ENCODE measurements at places on chromosomes 5 and 9.

DNA sequence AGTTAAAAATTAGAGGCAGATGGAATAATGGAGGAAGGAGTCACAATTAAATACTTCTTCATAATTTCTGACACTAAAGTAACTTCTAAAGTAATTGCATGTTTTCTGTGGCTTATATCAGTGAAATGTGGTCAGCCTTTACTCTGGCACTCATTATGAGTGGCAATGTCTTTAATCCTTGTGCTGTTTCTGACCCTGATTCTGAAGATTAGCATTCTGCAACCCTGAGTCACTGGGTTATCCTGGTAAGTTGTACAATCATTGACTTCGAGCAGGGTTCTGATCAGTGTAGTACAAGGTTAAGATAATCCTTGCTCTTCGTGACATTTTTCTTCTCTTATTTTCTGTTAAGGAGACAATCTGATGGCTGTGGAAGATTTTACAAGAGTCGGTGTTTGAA lies 379.4 kb upstream of the RORB start:
- no peak for DNase-seq

DNA sequence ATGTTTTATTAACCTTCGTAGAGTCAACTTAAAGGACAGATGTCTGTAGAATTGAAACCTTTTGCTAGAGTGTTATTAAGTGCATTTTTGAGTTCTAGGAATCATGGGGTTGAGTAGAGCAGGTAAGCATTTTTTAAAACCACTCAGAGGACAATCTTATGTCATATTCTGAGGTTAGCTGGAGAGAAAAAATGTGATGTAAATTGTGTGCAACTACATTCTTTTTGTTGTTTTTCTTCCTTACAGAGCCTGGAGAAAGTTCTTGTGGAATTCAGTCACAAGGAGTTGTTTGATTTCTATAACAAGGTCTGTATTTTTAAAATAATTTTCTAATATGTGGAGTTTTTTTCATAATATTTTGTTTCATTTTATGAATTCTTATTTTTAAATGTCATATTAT lies 206.4 kb downstream of the COMMD10 start:
- DNase-seq = no peak

GRCh38 chr5:159218595-159219023 lies 9.3 kb upstream of the RNF145 start:
- no peak for DNase-seq

DNA sequence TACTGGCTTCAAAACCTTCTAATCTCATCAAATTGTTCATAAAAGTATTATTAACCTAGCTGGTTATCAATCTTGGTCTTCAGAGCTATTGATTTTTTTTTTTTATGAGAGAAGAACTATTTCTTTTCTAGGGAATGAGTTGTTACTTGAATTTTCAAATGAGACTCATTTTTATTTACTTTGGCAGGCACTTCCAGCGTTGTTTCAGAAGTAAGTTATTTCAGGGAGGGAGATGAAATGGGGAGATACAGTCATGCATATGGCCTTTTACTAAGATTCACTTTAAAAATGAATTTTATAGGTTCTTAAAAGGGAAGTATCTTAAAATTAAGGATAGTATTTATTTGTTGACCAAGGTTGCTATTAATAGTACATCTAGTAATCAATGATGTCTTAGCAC lies 129.6 kb downstream of the IZUMO3 start:
- DNase-seq = no peak

DNA sequence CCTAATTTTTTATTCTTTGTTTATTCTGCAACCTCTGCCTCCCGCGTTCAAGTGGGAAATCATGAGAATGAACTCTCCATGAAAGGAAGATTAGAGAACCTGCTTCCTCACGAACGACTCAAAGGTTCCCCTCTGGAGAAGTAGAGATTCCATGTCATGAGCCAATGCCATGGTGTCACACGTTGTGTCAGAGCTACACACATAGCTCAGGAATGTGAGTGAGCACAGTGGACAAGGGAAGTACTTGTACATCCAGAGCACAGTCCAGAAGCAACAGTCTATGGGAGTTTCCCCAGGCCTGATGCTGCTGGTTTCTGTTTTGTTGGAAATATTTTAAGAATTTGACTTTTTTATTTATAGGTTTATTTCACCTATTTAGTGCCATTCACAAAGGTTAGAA lies 26.8 kb upstream of the PPP2CA start:
- DNase-seq = no peak

DNA sequence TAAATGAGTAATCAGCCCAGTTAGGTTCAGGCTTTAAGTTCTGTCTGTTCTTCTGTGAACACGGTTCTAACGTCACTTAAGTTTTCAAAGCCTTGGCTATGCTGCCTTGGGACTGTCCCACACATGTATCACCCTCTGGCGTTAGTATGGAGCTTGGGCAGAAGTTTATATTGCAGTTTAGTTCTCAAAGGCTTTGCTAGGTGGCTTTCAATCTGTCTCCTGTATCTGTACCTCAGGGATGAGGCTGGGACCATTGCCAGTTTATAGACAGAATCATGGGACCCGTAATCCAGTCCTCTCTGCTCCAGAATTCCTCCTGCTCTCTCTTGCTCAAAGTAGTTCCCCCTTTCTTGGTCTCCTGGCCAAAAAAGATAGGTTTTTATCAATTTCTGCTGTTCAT lies 12.1 kb downstream of the C9orf40 start:
- no peak for DNase-seq

DNA sequence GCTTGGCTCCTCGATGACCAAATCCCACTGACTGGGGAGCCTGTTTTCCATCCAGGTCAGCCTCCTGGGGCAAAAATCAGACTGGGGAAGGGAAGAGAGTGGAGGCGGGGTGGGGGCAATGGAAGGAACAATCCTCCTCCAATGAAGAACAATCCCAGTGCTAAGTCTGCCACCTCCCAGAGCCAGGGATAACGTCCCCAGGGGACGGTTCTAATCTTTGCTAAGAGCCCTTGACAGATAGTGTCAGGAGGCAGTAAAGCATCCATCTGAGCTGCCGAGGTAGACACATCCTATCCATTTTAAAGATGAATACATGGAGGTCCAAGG lies 298.5 kb upstream of the MSX2 start:
- DNase-seq = no peak

DNA sequence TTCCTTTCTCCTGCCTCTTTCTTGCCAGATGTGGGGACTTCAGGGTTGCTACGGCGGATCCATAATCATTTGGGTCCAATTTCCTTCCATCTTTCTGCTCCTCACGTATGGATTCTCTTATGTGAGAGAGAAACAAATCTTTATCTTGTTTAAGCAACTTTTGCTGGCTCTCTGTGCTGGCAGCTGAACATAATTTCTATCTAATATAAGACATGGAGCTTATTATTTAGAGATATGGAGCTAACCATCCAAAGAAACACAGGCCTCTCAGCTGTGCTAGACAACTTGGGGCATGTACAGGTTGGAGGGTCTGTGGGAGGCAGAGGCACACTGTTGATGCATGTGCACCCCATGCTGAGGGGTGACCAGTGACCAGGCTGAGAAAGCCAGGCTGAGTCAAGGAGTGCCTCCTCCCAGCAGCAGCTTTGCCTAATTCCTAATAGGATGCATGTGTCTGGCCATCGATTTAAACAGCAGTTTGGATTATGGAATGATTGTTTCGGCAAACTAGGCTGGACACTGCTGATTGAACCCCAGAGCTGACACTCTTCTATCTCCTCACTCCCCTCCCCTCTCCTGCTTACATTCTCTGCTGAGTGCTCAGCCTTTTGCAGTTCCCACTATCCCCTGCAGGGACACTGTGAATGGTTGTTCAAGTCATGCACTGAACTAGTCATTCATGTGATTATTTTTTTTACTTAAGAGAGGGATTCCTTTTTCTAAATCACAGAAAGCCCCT lies 195.8 kb downstream of the ERCC6L2 start:
- DNase-seq = peak; percentile 16

- no peak for DNase-seq
Observed at GRCh38 chr5:90387508-90387907, 22.0 kb downstream of the CETN3 start.

DNA sequence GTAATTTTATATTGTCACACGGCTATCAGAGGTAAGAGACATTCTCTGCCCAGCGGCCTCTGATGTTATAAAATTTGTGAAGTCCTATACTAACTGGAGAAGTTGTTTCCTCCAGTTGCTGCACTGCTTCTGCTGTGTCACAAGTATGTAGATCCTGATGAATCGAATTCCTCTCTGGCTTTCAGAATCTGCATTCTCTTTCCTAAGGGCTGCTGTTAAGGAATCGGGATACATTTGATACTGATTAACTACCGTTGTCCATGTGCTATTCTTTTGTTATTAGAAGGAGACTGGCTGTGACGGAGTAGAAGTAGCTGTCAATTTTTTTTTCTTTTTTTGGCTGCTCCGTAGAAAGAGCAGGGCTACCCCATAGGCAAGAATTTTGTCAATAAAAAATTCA lies 81.7 kb upstream of the LRRC70 start:
- no peak for DNase-seq

- no peak for DNase-seq
Observed at GRCh38 chr5:15600035-15600434, 100.1 kb downstream of the FBXL7 start.

- DNase-seq = no peak
Observed at GRCh38 chr5:57327561-57328367, 153.9 kb downstream of the GPBP1 start.

DNA sequence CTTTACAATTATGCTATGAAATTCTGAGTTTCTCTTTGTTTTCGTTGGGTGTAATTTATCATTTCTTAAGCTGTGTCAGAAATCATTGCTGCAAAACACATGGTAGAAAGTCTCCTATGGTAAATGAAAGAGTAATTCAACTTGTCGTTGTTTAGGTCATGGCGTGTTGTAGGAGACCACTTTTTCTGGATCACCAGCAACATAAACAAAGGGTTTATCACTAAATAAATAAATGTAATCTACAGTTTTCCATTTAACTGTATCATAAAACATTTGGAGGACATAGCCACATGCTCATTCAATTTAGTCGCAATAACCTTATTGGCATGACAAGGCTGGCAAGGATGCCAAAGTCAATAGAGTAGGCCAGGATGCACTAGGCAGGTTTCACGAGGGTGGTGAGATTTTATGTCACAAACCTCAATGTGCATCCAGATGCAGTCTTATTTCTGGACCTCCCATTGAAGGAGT lies 154.4 kb upstream of the ERCC6L2 start:
- DNase-seq = no peak

- no peak for DNase-seq
Observed at GRCh38 chr5:84478603-84479002, 93.9 kb upstream of the EDIL3 start.

DNA sequence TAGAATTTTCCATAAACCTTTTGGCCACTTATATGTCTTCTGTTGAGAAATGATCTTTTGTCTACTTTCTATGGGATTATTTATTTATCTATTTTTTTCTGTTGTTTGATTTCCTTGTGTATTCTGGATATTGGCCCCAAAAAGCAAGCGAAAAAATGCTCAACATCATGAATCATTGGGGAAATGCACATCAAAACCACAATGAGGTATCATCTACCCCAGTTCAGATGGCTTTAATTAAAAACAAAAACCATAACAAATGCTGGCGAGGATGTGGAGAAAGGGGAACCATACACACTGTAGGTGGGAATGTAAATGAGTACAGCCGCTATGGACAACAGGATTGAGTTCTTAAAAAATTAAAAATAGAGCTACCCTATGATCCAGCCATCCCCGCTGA lies 125.0 kb upstream of the LPCAT1 start:
- no peak for DNase-seq

DNA sequence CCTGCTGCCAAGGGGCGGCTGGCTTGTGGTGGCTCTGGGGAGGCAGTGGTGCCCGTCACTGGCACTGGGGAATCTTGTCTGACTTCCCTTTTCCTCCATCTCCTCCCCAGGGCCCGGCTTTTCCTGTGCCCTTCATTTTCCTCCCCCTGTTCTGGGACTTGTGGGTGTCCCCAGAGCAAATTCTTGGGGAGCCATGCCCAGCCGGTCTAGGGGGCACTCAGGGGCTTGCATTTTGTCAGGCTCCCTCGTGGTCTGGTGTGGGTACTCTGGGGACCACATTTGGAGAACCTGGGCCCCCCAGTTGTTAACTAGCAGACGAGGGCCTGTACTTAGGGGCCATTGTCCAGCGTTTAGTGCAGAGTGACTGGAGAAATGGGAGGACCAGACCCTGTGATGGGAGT lies 105.2 kb upstream of the IER5L start:
- no peak for DNase-seq
